ENCODE measurements at places on chromosomes 2 and 18.

DNA sequence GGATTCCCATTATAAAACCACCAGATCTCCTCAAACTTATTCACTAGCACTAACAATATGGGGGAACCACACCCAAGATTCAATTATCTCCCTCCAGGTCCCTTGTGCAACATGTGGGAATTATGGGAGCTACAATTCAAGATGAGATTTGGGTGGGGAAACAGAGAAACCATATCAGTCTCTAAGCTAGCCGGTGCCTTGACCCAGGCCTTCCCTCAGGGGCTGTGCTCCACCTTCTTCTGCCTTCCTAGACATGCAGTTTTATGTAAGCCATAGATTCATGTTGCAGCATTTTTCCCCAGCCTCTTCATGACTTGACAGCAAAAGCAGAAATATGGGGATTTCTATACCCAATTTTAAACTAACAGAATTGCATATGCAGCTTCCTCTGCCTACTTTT is 559.2 kb downstream of the TNS1 start:
- no peak for DNase-seq

GRCh38 chr2:70962885-70963878 is 15.2 kb upstream of the ANKRD53 start:
- DNase-seq: no peak

DNA sequence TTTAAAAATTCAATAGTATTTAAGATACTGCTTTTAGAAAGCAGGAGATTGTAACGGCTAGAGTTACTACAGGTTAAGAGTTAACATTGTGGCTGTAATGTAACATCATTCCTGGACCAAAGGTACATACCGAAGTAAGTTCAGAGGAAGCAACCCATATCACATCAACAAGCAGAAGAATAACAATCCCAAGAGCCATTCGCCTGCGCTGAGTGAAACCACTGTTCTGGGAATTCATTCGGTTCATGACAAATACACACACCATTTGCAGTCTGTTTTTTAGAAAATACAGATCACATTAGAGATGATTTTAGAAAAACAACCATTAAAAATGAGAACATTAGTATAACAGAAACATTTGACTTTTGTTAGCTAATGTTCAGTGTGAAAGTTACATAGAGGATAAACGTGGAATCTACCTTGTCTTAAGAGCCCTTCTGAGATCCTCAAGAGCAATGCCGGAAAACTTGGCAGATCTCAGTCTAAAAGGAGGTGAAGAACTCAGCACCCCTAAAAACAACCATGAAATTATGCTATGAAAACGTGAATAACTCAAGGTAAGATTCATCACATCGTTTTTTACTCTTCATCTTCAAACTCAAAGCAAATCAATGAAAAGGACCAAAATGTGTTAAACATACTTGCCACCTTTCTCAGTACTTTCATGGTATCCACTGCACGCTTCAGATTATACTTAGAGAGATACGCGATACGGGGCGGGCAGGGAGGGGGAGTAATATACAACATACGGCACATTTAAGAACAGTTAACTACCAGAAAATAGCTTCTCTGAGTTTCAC is 1.2 kb downstream of the SLC35F5 start:
- no peak for DNase-seq

- no peak for DNase-seq
Observed at GRCh38 chr2:66565291-66565690, 130.4 kb downstream of the MEIS1 start.

GRCh38 chr2:27059141-27059820 is 7.8 kb downstream of the AGBL5 start:
- no peak for DNase-seq

DNA sequence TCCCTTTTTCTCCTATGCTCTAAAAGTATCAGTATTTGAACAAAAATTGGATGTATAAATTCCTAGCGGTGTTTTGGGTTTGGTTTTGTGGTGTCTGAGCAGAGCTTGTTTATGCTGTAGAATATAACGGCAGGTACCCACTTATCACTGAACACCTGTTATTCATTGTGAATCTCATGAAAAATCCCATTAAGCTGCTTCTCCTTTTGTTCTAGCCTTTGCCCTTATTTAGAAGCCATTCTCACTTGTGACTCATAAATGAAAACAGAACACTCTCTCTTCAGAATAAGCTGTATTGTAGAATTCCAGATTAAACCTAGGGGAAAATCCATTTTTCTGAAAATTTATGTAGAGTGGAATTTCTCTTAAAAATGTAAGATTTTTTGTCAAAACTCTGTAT is 104.0 kb downstream of the PRPF40A start:
- no peak for DNase-seq

DNA sequence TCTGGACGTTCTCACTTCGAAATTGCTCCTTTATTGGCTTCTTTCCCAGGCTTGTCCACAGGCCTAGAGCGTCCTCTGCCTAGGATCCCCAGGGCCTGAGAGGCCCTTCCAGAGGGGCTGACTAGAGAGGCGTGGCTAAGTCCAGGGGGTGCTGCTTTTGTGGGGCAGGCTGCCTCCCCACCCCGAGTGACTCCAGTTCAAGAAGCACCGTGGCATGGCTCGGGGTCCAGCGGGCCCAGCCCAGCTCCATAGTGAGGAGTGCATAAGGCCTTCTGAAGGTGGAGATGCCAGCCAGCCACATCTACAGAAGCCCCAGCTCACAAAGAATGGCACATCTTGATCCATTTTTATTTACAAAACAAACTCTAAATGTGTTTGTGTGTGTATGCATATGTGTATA is 44.8 kb upstream of the POMC start:
- DNase-seq: no peak
